ENCODE measurements at places on chromosomes 12 and 14.

GRCh38 chr14:72434856-72435255 lies 459.0 kb downstream of the DPF3 start:
- DNase-seq, result no peak

GRCh38 chr14:68423686-68424085 lies 369.2 kb downstream of the ZFP36L1 start:
- no peak for DNase-seq

DNA sequence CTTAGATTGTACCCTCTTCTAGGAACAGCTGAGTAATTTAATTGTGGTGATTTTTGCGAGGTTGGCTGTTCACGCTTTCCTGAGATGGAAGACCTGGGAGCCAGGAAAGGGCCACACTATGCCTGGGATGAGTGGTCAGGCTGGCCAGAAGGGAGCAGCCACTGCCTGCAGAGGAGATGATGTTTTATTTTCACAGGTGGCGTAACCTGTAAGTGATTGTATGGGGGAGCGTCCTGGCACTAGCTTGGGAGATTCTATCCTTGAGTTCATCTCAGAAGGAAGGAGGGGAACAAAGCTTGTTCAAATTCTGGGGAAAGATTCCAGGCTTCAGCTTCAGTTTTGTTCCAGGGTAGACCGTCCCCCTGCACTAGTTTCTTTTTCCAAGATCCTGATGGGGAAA lies 1.2 kb downstream of the RPH3A start:
- DNase-seq, result no peak

- no peak for DNase-seq
Observed at GRCh38 chr12:64806593-64807460, 17.6 kb upstream of the TBC1D30 start.

GRCh38 chr14:59510001-59510400 lies 25.7 kb downstream of the JKAMP start:
- DNase-seq, result no peak

- peak; percentile 20 for DNase-seq
Observed at GRCh38 chr12:130953771-130954543, at the start of gene ADGRD1. ADGRD1 (plus strand) TSS chr12:130953907; CDS start chr12:130954466, 559 bp downstream.

- no peak for DNase-seq
Observed at GRCh38 chr14:89801136-89801535, 153.4 kb downstream of the EFCAB11 start.

DNA sequence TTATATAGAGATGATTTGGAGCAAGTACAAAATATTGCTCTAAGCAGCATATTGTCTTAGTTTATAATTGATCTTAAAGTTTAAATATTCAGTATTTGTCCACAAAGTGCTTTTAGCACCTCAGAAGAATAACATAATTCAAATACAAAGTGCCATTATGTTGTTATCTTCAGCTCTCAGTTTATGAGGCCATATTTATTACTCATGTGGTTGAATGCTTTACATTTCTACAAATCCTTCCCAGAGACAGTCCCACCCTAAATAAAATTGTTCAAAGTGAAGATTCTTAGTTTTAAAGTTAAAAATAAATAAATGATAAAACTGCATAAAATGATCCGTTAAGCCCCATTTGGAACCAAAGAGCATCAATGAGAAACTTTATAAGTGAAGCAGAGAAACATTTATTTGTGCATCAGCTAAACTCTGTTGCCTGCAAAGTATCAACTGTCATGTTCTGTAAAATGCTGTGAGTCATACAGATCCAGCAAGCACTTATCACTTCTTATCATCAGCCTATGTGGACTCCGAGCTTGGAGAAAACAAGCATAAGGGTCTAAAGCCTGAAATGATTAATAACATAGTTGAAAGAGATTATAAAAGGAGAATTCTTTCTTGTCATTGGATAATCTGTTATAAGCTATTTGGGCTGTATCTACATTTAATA lies 218.9 kb downstream of the ADAMTS20 start:
- DNase-seq, result no peak

DNA sequence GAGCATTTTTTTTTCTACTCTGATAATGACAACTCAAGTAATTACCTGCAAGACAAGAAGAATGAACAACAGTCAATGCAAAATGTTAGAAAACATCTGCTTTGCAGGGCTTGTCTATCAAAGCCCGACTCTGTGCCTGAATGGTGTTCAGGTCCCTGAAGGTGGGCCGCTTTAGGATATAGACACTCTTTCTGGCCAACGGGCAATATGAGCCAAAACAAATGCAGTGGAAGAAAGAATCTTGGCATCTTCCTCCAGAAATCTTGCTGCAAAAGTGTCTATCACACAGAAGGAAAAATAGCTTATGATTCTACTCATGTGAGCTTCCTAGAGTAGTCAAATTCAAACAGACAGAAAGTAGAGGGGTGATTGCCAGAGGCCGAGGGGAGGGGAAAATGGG lies 32.7 kb downstream of the FOS start:
- no peak for DNase-seq
